ENCODE measurements at places on chromosomes 6 and 20.

DNA sequence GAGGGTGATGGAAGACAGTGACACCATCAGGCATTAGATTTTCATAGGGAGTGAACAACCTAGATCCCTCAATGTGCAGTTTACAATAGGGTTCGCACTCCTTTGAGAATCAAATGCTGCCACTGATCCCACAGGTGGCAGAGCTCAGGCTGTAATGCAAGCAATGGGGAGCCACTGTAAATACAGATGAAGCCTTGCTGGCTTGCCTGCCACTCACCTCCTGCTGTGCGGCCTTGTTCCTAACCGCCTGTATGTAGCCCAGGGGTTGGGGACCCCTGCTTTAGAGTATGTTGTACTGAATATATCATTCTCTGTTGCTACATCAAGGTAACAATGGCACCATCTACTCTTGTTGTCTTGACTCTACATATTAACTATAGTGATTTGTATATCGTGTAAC, 37.1 kb downstream of the TPD52L1 start:
- DNase-seq: no peak

DNA sequence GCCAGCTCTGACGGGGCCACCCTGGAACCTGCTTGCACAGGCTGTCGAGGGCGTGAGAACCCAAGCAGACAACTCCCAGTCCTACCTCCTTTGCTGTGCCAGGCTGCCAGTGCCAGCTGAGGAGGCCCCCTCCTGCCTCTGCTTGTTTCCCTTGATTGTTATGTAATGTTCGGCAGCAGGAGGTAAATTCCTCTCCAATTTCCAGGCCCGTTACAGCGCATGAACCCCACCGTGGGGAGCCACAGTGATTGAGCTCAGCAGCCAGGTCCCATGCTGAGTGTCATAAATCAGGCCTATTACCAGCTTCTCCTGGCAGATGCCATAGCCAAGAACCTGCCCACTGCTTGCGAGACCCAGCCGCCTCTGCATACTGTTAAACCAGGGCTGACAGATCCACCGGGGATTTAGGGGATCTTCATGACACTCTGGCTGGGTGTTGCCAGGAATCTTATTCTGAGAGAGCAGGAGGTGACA, 320.5 kb downstream of the DHX35 start:
- DNase-seq: no peak

GRCh38 chr6:138502546-138502945, 3.3 kb upstream of the NHSL1 start:
- DNase-seq: no peak

- DNase-seq: no peak
Measured at GRCh38 chr6:72784071-72784470, 162.2 kb downstream of the KCNQ5 start.

GRCh38 chr6:159929819-159930218, 39.0 kb downstream of the MAS1 start:
- DNase-seq: peak; percentile 16

DNA sequence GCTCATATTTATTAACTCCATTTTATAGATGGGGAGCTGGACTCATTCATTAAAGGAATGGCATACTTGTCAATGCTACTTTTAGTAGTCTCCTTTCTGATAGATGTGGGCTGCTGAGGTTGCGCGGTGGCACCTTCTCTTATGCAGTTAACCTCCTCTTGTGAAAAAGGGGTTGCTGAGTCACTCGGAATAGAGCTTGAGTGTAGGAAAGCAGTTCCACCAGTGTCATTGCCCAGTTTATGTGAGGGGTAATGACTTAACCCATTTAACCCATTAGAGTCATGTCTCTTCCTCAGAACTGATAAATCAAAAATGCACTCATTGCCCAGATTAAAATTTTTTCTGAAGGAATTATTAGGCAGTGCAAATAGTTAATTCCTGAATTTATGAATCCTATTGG, 6.3 kb downstream of the MAPK14 start:
- DNase-seq: peak; percentile 12

DNA sequence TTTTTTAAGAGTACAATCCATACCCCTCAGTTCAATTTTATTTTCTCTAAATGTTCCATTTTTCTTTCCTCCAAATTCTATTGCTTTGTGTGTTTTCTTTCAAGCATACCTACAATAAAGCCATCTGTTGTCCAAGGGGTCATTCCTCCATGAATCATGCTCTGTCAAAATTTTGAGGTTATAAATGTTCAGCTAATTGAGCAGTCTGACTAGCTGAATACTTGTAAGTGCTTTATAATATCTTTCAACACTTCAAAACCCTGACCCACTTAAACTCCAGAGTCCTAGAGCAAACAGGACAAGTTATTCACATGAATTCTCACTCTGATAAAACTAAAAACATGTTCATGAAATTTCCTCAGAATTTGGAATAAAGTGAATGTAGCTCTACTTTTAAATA, 33.4 kb upstream of the EYA4 start:
- DNase-seq: no peak

GRCh38 chr20:61693055-61693600, 372.6 kb downstream of the TAF4 start:
- no peak for DNase-seq

DNA sequence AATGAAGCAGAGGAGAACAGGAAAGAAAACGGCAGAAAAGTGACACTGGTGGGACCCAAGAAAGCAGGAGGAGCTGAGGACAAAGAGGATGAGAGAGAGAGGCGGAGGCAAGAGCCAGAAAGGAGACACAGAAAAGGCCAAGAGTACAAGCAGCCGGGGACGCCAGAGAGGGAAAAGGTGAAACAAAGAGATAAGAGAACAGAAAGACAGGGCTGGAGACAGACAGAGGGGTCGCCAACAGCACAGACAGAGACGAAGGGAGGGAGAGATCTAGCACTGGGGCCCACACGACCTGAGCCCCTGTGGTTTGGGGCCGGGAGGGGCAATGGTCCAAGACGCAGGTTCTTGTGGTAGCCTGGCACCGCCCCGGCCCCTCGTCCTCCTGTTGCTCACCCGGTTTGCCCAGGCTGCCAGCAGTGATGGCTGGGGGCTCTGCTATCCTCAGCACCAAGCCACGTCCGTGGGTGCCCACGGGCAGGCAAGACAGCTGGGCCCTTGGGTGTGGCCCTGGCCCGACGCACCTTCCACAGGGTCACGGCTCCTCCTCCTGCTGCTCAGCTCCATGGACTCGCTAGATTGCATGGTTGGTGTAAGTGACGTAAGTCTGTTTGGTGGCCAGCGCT, 123.5 kb downstream of the GRM4 start:
- no peak for DNase-seq

DNA sequence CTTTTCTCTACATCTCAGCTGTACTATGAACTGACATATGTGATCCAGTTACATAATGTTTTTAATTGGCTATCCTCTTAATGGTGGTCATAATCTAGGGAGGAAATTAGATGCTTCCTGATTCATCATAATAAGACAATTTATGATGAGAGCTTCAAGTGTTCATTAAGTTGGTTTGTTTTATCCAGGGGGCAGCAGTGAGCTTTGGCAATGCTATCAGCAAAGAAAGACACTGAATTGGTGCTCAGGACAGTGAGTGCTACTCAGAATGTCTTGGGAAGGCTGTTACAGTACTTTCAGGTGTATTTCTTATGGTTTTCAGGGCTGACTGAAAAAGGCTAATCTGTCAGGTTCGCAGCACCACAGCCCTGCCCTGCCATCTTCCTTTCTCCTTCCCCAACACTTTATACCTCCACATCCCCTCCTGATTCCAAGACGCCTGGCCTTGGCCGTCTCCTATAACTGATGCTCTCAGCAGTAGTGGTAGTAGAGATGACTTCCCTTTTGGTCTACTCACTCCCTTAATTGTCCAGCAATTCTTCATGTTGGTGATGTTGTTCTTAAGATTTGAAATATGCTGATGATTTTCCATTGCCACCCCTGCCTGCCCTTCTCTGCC, 67.0 kb upstream of the TNFAIP3 start:
- peak; percentile 32 for DNase-seq

DNA sequence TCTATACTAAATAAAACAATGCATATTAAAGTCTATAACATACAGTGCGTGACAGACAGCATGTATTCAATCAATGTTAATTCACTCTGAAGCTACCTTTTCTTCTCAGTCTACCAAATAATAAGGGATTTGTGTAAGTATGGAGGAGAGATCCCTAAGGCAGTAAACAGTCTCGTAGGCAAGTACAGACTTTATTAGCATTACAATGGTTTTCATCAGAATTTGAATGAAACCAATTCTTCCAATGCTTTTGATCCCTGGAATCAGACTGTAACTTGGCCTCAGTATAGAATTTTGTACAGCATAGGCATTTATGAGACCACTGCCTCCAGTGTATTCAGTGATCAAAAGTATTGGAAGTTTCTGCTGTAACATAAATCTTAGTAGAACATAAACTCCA, 19.5 kb downstream of the LYRM4 start:
- DNase-seq: no peak

DNA sequence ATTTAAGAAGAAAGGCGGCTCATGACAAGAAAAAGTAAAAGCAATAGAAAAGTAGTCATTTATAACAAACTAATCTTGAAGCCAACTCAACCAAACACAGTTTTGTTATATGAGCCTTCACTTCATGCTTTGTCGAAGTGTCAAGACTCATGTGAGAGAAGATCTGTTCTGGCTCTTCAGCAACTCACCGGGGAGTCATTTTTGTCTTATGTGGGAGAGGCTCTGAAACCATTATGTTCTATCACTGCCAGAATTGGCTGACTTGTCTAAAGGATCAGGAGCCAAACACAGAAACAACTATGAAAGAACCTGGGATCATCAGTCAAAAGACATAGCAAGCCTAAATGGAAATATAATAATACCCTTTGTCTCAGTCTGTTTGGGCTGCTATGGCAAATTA, 105.2 kb downstream of the CDK19 start:
- no peak for DNase-seq

GRCh38 chr20:58580474-58580835, 65.3 kb upstream of the APCDD1L start:
- no peak for DNase-seq

GRCh38 chr20:62191781-62192559, 9.1 kb downstream of the MTG2 start:
- DNase-seq: no peak

DNA sequence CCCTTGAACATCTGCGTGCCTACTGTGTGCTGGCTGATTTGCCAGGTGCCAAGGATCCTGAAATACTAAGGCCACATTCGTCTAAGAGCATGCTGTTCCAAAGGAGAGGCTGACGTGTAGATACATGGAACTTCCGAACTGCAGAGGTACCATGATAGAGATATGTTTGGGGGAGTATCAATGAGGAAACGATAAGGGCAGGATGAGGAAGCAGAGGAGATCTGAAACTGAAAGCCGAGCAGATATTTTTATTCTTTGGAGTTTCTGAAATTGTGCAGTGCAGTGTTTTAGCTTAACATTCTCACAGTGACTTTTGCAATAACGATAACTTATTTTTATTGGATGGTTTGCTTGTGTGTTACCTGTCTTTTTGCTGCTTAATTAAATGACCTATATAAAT, 24.3 kb downstream of the BMP6 start:
- no peak for DNase-seq

GRCh38 chr6:35400111-35400510, 52.0 kb upstream of the FANCE start:
- DNase-seq: no peak

DNA sequence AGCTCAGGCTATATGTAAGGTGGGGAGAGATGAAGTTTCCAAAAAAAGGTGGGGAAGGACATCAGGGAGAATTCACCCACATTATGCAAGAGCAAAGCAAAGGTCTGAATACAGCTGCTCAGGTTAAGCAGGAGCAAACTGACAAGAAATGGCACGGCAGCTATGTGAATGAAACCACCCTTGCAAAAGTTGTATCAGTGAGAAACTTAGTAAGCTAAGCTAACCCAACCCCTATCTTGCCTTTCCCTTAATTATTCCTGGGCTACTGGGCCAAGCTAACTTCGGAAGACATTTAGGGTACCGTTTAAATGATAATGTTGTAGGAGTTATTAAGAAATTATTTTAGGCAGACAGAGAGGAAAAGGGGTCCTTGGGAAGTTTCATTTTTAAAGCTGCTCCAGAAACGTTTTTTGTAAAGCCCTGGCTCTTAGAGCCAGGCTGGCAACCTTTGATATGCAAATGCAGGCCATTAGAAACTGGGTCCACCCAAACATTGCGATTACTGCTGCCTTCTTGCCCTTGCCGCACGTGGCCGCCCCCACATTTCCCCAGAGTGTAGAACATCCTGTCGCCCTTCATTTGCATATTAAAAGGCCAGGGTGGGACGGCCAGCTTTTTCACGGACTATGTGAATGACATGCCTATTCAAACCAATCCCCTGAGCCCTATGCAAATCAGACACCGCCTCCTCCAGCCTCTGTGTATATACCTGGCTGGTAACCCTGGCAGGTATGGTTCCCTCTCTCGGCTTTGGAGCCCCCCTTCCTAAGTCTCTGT, 60.5 kb upstream of the SAMD5 start:
- DNase-seq: no peak

DNA sequence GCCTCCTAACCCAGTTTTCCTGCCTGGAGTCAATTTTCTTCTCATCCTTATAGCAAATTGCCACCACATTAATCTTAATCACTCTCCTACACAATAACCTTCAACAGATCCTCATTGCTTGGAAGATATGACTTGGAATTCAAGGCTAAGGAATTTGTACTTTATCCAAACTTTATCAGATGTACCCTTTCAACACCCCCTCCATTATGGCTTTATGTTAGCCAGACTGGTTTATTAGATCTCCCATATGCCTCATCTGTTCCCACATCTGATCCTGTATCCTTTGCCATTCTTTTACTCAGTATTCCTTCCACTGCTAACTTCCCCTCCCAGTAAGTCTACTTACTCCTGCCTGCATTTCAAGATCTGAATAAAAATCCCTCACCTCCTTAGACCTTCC, 4.0 kb upstream of the FRK start:
- no peak for DNase-seq

DNA sequence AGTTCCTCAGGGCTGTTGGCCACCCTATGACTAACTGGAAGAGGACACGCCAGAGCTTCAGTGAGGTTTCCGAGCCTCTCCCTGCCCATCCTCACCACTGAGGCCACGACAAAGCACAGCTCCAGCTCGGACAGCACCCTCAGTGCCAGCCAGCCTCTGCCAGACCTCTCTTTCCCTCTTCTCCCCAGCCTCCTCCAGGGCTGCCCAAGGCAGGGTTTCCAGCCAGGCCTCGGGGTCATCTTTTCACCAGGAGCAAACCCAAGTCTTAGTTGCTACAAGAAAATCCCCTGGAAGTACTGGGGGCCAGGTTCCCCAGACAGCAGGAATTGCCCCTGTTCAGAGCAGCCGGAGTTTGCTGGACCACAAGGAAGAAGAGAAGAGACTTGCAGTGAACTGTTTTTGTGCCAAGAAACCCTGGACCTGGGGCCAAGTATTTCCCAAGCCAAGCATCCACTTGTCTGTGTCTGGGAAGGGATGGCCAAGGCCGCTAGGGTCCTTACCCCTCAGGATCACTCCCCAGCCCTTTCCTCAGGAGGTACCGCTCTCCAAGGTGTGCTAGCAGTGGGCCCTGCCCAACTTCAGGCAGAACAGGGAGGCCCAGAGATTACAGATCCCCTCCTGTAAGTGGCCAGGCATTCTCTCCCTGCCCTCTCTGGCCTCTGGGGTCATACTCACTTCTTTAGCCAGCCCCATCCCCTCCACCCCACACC, 41.6 kb downstream of the PLAGL2 start:
- no peak for DNase-seq
